ENCODE measurements at places on chromosomes 1 and 21.

DNA sequence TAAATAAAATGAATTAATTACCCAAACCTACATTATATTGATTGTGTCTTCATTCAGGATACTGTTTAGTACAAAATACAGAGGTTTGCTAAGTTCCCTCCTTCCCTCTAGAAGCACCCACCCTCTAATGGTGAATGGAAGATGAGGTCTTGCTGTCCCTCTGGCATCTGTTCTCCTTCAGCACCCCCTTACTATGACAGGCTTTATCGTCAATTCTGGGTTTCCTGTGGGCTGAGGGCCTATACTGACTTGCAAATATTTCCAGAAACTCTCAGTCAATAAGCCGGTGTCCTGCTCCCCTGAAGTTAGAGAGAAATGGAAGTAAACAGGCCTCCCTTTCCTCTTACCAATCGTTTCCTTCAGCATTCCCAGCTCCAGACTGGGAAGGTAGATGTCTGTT lies 13.2 kb downstream of the LAX1 start:
- no peaks in the 10 kb centered on the region for H3K27me3 ChIP-seq
- no peak overlapping the region for H3K4me3 ChIP-seq
- H3K36me3 ChIP-seq: peaks cover 24% of the 10 kb centered on the region

- no peak overlapping the region for H3K27ac ChIP-seq
- H3K4me1 ChIP-seq: peaks cover 12% of the 10 kb centered on the region
- H3K4me3 ChIP-seq: no peak overlapping the region
- H3K36me3 ChIP-seq: no peaks in the 10 kb centered on the region
- H3K27me3 ChIP-seq: no peaks in the 10 kb centered on the region
Measured at GRCh38 chr1:221810406-221810805, 68.5 kb upstream of the DUSP10 start.

- H3K36me3 ChIP-seq: no peaks in the 10 kb centered on the region
- DNase-seq: no peak
- H3K27me3 ChIP-seq: no peaks in the 10 kb centered on the region
Measured at GRCh38 chr1:52182874-52183400, 41.0 kb downstream of the ZFYVE9 start.

DNA sequence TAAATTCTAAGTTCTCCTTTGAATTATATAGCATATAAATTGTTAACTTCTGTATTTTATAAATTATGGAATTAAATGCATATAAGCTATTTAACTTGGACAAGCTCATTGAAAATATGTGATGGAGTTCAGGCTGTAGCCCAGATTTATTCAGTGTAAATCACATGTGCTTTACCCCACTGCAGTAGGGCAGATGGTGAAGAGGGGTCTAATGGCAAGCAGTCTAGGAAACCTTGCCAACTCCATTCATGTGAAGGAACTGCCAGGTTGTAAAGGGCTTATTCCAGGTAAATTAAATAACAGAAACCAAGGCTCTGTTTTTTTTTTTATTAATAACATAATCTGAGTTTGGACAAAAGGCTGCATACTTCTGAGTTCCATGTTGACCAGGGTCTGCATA lies 243.2 kb downstream of the NCAM2 start:
- H3K4me3 ChIP-seq: no peak overlapping the region
- no peak overlapping the region for H3K27ac ChIP-seq
- no peaks in the 10 kb centered on the region for H3K4me1 ChIP-seq
- H3K36me3 ChIP-seq: no peaks in the 10 kb centered on the region

GRCh38 chr21:16309250-16309971 lies 579.6 kb downstream of the USP25 start:
- no peak overlapping the region for H3K27ac ChIP-seq
- H3K4me1 ChIP-seq: no peaks in the 10 kb centered on the region
- H3K4me3 ChIP-seq: no peak overlapping the region
- no peaks in the 10 kb centered on the region for H3K27me3 ChIP-seq

- no peak overlapping the region for H3K4me3 ChIP-seq
- H3K27me3 ChIP-seq: no peaks in the 10 kb centered on the region
- no peaks in the 10 kb centered on the region for H3K36me3 ChIP-seq
Measured at GRCh38 chr1:215185067-215185620, 102.6 kb downstream of the KCNK2 start.

- H3K27me3 ChIP-seq: no peaks in the 10 kb centered on the region
- peak overlapping the region; percentile 51 for H3K27ac ChIP-seq
- no peak for DNase-seq
Measured at GRCh38 chr1:12594966-12595756, 22.8 kb downstream of the DHRS3 start.

- H3K4me1 ChIP-seq: no peaks in the 10 kb centered on the region
- H3K36me3 ChIP-seq: no peaks in the 10 kb centered on the region
- DNase-seq: no peak
- H3K27me3 ChIP-seq: no peaks in the 10 kb centered on the region
Measured at GRCh38 chr1:201706109-201706508, 122.8 kb upstream of the IPO9 start.

DNA sequence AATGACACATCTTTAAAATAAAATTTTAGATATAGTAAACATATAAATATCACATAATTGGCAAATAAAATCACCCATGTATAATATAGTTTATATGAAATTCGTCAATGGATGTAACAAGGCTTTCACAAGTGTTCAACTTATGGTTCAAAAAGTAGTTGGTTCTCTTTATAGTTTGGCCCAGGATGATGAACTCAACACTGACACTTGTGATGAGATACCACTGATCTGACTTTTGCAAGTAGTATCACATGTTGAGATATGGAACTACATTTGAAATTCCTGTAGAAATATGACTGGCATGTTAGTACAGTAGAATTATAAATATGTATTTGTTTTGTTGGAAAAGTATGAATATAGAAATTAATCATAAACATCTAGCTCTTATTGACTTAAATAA lies 1.8 kb downstream of the TNNI3K start:
- H3K36me3 ChIP-seq: no peaks in the 10 kb centered on the region
- no peak for DNase-seq
- no peak overlapping the region for H3K4me3 ChIP-seq
- H3K27me3 ChIP-seq: no peaks in the 10 kb centered on the region
- no peak overlapping the region for H3K27ac ChIP-seq
- H3K4me1 ChIP-seq: no peaks in the 10 kb centered on the region

DNA sequence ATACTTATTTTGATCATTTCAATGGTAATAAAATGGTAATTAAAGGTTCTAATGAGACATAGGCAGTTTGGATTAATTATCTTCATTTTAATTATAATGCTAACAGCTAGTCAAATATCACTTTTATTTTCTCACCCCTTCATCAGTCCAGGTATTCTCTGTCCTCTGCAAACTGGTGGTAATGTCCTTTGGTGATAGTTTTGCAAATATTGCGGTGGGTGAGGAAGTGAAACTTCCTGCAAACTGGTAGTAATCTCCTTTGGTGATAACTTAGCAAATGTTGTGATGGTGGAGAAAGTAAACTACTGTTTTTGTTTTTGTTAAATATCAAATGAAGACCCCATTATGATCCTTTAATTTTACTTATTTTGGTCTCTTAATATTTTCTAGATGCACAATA lies 209.0 kb downstream of the AMY1C start:
- no peaks in the 10 kb centered on the region for H3K36me3 ChIP-seq
- no peaks in the 10 kb centered on the region for H3K27me3 ChIP-seq
- no peak for DNase-seq

GRCh38 chr1:105485207-105485606 lies 1571.3 kb upstream of the PRMT6 start:
- H3K4me1 ChIP-seq: no peaks in the 10 kb centered on the region
- H3K27me3 ChIP-seq: no peaks in the 10 kb centered on the region
- H3K4me3 ChIP-seq: no peak overlapping the region
- H3K36me3 ChIP-seq: no peaks in the 10 kb centered on the region
- H3K27ac ChIP-seq: no peak overlapping the region

DNA sequence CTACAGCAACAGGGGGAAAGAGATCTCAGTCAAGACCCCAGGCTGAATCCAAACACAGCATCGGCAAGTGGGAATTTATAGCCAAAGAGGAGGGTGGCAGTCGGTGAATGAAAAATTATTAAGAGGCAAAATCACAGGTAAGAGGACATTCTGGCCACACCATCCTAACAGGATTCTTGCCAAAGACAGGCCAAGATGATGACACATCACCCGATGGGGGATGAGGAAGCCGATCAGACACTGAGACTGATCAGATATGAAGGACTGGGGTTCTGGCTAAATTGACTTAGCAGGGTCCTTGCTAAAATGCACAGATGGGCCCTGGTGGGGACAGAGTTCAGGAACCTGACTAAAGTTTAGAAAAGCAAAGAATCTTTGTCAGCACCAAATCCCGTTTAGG lies 402.2 kb downstream of the SMYD3 start:
- no peak overlapping the region for H3K4me3 ChIP-seq
- H3K36me3 ChIP-seq: no peaks in the 10 kb centered on the region
- no peak overlapping the region for H3K27ac ChIP-seq

DNA sequence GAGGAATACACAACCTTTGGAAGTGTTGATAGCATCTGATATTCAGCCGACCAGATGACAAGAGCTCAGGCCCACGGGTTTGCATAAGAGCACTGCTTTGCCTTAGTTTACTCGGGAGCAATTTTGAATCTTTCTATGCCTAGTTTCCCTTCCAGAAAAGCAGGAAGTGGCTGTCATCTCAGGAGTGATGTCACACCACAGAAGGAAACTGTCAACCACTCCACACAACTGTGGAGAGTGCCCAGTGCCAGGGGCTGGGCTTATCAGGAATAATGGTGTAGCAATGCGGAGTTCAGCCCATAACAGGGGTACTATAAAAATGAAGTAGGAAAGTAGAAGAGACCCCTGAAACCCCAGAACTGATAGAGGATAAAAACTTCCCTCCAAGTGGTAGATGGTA lies 28.4 kb downstream of the NTPCR start:
- H3K4me3 ChIP-seq: no peak overlapping the region
- H3K36me3 ChIP-seq: peaks cover 10% of the 10 kb centered on the region
- no peaks in the 10 kb centered on the region for H3K27me3 ChIP-seq
- H3K27ac ChIP-seq: no peak overlapping the region
- DNase-seq: no peak

GRCh38 chr1:42658877-42659337 lies 684 bp downstream of the PPIH start:
- peaks cover 20% of the 10 kb centered on the region for H3K36me3 ChIP-seq
- H3K4me3 ChIP-seq: peak overlapping the region; percentile 81
- no peaks in the 10 kb centered on the region for H3K27me3 ChIP-seq
- no peak for DNase-seq
- H3K27ac ChIP-seq: peak overlapping the region; percentile 52
- H3K4me1 ChIP-seq: peaks cover 17% of the 10 kb centered on the region

- no peaks in the 10 kb centered on the region for H3K27me3 ChIP-seq
- no peak overlapping the region for H3K27ac ChIP-seq
- DNase-seq: no peak
Measured at GRCh38 chr1:193827516-193827915, 641.1 kb upstream of the B3GALT2 start.

DNA sequence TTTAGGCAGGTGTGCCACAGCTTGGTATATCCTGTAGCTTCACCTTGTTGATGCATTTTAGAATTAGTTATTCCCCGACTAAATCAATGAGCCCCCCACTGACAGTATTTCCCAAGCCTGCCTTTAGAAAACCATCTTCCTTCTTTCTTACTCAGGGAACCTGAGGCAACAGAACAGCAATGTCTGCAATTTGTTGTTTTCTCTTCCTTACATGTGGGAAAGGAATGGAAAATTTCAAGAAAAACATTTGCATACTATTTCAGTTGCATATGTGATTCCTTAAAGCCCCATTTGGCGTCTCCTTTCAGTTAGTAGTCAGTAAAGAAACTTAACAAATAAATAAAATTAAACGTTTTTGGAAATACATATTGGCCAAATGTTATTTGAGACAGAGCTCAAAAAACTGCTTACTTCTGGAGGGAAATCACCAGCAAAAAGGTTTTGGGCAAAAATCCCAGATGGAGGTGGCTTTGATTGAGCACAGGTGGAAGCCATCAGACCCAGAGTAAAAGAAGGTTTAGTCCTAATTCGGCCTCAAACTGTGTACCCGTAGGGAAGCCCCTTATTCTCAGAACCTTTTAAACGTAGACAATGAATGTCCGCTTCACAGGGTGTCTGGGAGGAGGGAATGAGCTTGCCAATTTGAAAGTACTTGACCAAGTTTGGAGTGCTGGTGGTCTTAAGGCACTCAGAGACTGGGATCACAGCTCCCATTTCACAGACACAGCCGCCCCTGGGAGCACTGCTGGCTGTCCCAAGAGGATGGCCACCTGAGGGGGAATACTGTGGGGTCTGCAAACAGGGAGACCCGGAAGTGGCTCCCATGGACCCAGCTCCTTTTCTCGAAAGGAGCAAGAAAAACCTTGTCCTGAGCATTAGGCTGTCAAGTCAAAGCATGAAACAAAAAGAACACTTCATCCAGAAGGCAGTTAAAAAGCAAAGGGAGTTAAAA lies 9.4 kb downstream of the LHX4 start:
- DNase-seq: no peak
- H3K4me3 ChIP-seq: no peak overlapping the region
- peaks cover 13% of the 10 kb centered on the region for H3K4me1 ChIP-seq
- H3K36me3 ChIP-seq: no peaks in the 10 kb centered on the region
- peaks cover 49% of the 10 kb centered on the region for H3K27me3 ChIP-seq
- no peak overlapping the region for H3K27ac ChIP-seq

DNA sequence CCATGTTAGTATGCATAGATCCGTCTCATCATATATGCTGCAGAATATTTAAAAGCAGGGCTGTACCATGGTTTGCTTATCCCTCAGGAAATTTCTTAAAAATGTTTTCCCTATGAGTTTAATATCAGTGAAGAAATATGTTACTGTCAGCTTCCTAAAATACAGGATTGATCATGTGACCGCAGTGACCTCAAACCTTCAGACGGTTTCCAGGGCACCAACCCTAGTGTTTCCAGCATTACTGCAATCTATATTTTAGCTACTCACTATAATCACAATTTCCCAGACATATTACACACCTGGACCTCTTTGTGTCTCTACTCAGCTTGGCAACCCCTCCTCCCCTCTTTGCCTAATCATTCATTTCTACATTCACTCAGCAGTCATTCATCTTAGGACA lies 7.7 kb upstream of the SDHB start:
- no peaks in the 10 kb centered on the region for H3K4me1 ChIP-seq
- DNase-seq: no peak
- no peak overlapping the region for H3K27ac ChIP-seq
- no peaks in the 10 kb centered on the region for H3K27me3 ChIP-seq
- H3K36me3 ChIP-seq: no peaks in the 10 kb centered on the region
- H3K4me3 ChIP-seq: no peak overlapping the region

- no peaks in the 10 kb centered on the region for H3K27me3 ChIP-seq
- H3K4me1 ChIP-seq: no peaks in the 10 kb centered on the region
- H3K36me3 ChIP-seq: no peaks in the 10 kb centered on the region
- H3K27ac ChIP-seq: no peak overlapping the region
Measured at GRCh38 chr1:20356850-20357459, 66.3 kb downstream of the VWA5B1 start.

Data from natural killer cell (primary cell).